PC-3 (cell line): ENCODE measurements at places on chromosomes 6 and 20. TPM values are rescaled to one million over a fixed set of nuclear protein-coding genes. Genes with fewer than 3 reads are reported as not detected.
A peak's percentile ranks its signal among the peaks of the same experiment; 100 is the strongest.

PTK6 gene
- total RNA-seq, result 11.1 and 15.1 TPM in 2 replicates

FAM135A gene
- 15.5 and 18.1 TPM in 2 replicates for total RNA-seq

DNA sequence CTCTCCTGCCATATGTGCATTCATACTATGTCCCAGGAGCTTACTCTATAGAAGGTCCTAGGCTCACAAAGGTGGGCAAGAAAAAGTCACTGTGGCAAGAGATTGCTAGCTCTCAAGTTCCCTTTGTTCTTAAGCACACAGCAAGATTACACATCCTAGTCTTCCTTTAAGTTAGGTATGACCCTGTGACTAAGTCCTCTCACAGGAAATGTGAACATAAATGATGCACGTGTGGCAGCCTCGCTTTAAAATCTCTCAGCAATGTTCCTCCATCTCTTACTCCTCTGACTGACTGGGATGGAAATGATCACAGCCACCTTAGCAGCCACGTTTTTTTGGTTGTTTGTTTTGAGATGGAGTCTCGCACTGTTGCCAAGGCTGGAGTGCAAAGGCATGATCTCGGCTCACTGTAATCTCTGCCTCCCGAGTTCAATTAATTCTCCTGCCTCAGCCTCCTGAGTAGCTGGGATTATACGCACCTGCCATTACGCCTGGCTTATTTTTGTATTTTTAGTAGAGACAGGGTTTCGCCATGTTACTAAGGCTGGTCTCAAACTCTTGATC lies 35.7 kb upstream of the HAO1 start:
- no peak for DNase-seq

MYH7B gene
- 0.04 TPM in 1 of 2 replicates, not detected in the other for total RNA-seq

GRCh38 chr20:61755971-61756845 lies 309.5 kb downstream of the TAF4 start:
- no peak for DNase-seq

KCNK5 gene
- total RNA-seq, result 3.2 and 3.5 TPM in 2 replicates

ULBP1 gene
- 0.86 and 0.87 TPM in 2 replicates for total RNA-seq

GRCh38 chr6:106444777-106445507 lies 84.4 kb downstream of the CRYBG1 start:
- DNase-seq, result peak; percentile 70

DNA sequence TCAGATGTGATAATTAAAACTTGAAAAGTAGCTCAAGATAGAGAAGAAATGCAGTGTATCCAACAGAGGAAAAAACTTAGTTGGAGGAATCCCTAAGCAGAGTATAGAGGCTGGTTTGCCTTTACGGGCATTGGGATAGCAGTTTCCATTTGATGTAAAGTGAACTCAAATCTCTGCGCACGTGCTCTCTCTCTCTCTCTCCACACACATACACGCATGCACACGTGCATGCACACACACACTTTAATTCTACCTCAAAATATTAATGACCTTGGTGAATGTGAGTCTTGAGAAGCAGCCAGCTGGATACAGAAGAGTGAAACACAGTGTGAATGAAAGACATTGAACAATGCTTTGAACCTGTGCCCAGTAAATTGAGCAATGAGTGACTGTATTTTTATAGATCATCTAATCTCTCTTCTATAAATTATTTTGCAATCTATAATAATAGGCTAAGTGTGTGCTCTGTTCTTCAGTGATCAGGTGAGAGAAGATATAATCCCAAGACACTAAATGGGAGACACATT lies 247.7 kb upstream of the FAM83B start:
- DNase-seq, result peak; percentile 56

IRF4 gene
- total RNA-seq, result 0.15 TPM in 1 of 2 replicates, not detected in the other

DNA sequence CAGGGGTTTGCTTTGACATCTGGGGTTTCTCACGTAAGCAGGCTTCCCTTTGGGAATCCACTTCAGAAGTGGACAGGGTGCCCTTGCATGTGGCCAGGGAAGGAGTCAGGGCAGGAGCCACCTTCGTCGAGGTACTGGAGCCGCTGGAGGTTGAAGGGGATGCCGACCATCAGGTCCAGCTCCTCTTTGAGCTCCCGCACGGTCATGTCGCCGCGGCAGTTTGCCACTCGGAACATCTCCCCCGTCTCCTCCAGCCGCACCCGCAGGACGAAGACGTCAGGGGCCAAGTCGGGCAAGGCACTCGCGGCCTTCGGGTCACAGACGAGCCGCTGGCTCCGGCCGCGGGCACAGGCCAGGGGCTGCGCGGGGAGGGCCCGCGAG lies 360 bp downstream of the ANKRD60 start:
- DNase-seq, result no peak

- DNase-seq, result peak; percentile 60
These were observed 1.1 kb upstream of the JARID2 start for GRCh38 chr6:15244620-15245360.

GRCh38 chr6:158758941-158759479 lies 60.2 kb downstream of the EZR start:
- no peak for DNase-seq

GRCh38 chr6:113565306-113565705 lies 291.8 kb upstream of the MARCKS start:
- no peak for DNase-seq

HLA-DQB1 gene
- total RNA-seq, result not detected in 2 replicates

KCNB1 gene
- 0.04 and 0.35 TPM in 2 replicates for total RNA-seq

PRPH2 gene
- total RNA-seq, result not detected in 2 replicates

DLGAP4 gene
- total RNA-seq, result 21.0 and 27.9 TPM in 2 replicates

GRCh38 chr20:22472447-22473100 lies 111.8 kb downstream of the FOXA2 start:
- DNase-seq, result no peak

GJA10 gene
- not detected in 2 replicates for total RNA-seq

DNA sequence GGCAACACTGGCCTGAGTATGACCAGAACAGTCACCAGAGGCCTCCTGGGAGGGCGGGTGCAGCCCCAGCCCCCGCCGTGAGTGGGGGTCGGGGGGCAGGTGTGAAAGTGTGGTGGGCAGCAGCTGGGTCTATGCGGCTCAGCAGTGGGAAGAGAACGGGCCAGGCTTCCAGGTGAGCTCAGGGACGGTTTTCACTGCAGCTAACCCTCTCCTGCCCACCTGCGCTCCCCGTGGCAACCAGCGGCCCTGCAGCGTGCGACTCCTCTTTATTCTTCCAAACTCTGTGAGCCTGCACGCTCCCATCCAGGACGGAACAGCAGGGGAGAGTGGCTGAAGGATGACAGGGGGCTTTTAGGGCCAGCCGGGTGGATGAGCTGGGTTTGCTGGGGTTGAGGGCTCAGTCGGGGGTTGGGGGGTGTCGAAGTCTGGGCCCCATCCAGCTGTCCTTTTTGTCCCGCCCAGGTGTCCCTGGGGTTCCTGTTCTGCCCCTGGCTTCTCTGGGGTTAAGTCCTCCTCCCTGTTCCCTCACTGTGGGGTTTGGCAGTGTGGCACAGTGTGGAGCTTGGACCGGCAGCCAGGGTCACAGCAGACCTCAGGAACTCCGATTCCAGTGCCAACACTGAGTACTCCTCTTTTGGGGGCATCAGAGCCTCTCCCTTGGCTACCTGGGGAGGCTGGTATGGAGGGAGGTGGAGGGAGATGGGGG lies 859 bp upstream of the BIRC7 start:
- DNase-seq, result peak; percentile 52

TGM2 gene
- total RNA-seq, result 583 and 773 TPM in 2 replicates

SLC35F1 gene
- not detected in 2 replicates for total RNA-seq

- no peak for DNase-seq
These were observed 430.8 kb upstream of the RUNX2 start for GRCh38 chr6:44897316-44897715.

MAN1A1 gene
- total RNA-seq, result 19.0 and 24.6 TPM in 2 replicates

- DNase-seq, result no peak
These were observed 74.1 kb upstream of the NAA20 start for GRCh38 chr20:19943061-19943521.

DNA sequence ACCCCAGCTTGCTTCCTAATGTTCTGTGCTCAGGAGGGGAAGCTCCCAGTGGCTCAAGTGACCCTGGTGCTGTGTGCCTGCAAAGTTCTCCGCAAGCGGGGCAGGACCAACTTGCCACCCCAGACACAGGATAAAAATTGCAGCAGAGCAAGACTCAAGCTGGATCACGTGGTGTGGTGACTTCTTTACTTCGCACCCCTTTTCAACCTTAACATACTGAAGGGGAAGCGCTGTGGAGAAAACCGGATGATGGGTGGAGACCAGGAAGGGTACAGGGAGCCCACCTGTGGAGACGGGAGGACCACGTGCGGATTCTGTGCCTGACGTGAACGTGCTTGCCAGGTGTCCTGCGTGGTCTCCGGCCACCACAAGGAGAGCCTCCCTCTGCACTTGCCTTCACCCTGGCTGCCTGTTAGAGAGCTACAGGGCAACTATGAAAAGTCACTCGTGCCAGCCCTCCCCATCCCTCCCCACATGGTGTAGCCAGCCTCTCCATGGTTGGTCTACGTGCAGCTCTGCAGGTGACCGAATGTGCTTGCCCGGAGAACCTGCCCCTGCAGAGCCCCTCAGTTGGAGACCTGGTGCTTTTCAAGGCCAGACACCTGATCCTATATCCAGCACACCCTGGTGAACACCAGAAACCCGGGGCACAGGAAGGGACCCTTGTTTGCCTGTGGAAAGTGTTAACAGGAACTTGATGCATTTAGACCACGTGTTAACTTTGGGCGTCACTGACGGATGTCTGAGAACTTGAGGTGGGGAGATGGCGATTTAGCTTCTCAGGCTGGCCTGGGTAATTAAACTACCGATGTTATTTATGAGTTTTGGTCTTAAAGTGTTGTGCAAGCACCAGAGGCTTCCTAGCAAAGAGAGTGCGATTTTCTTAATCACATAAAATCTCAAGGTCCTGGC lies 23.9 kb upstream of the DACT2 start:
- DNase-seq, result no peak

RIPPLY2 gene
- total RNA-seq, result not detected in 2 replicates

ELOVL2 gene
- 0.91 and 1.8 TPM in 2 replicates for total RNA-seq

GRCh38 chr6:138492113-138492512 lies 7.2 kb downstream of the NHSL1 start:
- DNase-seq, result no peak

RAMACL gene
- 0.26 and 0.92 TPM in 2 replicates for total RNA-seq

SLC22A1 gene
- total RNA-seq, result 0.29 and 10.2 TPM in 2 replicates

TRIM15 gene
- total RNA-seq, result not detected in 2 replicates

GGTLC1 gene
- total RNA-seq, result not detected in 2 replicates

KIF6 gene
- total RNA-seq, result 0.07 TPM in 1 of 2 replicates, not detected in the other

DNA sequence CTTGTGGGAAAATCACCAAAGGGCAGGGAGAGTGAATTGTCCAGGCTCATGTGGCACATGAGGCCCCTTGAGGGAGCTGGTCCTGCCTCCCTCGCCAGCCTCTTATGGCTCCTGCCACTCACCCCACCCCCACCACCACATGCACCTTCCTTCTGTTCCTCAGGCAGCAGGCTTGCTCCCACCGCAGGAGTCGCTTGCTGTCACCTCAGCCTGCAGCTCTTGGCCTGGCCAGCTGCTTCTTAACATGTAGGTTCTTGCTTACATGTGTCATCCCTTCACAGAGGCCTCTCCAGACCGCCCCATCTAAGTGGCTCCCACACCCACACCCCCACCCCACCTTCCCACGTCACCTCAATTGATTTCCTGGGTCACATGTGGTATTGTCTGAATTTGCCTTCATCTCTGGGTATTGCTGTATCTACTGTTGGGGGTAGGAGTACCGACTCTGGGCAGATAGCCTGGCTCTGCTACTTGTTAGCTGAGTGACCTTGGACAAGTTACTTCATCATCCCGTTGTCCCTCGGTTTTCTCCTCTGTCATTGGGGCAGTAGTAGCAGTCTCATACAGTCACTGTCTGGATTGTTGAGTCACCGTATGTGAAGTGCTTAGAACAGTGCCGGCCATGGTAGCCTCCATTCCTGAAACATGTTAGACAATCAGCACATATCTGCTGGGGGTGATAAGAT lies 41.7 kb downstream of the SLC9A8 start:
- DNase-seq, result no peak

GRCh38 chr6:157763129-157763903 lies 59.7 kb upstream of the SNX9 start:
- peak; percentile 98 for DNase-seq

SDC4 gene
- 134 and 167 TPM in 2 replicates for total RNA-seq

DNA sequence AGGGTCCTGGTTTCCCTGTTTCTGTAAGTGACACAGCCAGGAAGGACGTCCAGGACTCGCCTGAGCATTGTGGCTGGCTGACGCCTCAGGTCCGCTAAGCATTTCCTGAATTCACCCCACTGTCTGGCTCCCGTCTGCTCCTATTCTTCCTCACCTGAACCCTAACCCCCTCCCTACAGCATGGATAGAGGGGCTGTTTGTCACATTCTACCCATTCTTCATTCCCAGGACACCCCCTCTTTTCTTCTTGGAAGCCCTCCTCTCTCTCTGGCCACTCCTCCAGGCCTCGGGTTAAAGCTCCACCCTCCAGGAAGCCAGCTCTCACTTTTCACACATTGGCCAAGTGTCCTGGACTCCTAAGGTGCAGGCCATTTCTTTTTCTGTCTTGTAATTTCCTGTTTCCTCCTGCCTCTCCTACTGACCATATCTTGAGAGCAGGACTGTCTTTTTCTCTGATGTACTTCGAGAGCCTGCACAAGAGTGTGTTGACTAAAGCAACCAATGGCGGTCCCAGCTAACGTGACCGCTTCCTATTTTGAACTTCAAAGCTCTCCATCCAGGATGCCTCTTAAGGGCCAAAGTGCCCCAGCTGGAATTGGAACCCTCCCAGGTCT lies 24.2 kb upstream of the MYMX start:
- DNase-seq, result no peak

DNA sequence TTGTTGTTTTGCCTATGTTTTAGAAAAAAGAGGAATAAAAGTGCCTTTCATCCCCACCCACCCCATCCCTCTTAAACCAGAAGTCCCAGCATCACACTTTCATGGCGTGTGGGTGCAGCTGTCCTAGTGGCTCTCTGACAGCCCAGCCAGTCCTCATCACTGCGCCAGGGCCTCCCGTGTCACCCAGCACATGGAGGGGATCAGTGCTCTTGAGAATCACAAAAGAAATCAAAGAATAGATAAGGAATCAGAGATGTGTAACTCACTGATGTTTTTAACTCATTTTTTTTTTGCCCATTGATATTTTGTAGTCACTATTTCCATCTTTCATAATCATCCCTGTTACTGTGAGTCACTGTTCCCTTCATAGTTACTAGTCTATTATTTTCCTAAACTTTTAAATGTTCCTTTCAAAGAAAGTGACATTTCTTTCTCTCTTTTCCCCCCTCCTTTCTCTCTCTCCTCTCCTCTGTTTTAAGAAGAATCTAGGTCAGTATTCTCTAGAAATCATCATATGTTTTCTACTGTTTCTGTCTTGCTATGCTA lies 78.6 kb downstream of the AIG1 start:
- no peak for DNase-seq

DNA sequence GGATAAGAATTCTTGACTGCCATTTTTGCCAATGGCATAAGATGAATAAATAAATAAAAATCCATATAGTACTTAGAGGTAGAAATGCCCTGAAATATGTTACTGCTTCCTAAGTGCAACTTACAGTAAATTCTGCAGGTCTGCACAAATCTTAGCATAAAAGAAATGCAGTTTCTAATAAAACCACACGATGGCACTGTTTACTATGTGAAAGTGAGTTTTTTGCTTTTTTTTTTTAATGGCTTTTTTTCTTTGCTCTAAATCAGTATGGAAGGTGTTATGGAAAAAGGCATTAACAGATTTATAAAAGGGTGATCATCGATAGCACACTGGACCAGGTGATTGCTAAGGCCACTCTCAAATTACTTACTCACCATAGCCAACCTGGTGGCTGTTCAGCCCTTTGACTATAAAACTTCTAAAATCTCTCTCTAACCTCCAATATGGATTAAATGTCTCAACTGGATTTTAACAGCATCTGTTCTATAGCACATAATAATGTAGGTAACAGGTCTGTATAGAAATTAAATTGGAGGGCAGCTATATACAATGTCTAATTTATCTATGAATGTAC lies 45.8 kb downstream of the AHI1 start:
- DNase-seq, result peak; percentile 68

- no peak for DNase-seq
These were observed 177.1 kb downstream of the CD109 start for GRCh38 chr6:73873081-73873480.
